HT1080 (cell line): ENCODE measurements at places on chromosomes 13 and 19. TPM values are rescaled to one million over a fixed set of nuclear protein-coding genes. Genes with fewer than 3 reads are reported as not detected.

DNA sequence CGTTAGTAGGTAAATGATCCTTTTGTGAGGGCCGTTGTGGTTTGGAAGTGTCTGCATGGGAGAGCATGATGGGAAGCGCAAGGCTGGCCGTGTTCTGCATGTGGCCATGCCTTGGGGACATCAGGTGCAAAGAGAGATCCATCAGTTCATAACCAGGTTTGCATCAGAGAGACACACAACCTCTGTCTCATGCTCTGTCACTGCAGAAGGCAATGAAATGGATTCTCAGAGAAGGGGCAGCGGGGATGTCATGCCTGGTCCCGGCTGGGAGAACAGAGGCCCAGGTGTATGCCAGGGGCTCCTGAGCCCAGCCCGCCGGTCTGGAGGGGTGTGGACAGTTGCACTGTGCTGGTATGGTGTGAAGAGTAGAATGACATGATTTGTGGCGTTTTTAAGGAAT lies 60.2 kb downstream of the GGACT start:
- DNase-seq = no peak

DNA sequence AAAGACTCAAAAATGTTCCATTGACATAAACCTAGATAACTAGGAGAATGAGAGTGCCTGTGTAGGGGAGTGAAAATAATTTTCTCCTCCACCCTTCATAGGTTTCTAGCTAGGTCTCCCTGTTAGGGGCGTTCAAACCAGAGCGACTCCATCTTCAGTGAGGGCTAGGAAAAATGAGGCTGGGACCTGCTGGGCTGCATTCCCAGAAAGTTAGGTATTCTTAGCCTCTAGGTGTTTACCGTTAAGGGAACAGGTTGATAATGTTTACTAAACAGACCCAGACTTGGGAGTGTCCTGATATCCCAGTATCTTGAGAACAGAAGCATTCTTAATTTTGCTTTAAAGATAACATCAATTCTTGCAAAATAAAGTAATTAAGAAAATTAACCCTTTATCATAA lies 20.1 kb downstream of the PABPC3 start:
- DNase-seq = no peak

DNA sequence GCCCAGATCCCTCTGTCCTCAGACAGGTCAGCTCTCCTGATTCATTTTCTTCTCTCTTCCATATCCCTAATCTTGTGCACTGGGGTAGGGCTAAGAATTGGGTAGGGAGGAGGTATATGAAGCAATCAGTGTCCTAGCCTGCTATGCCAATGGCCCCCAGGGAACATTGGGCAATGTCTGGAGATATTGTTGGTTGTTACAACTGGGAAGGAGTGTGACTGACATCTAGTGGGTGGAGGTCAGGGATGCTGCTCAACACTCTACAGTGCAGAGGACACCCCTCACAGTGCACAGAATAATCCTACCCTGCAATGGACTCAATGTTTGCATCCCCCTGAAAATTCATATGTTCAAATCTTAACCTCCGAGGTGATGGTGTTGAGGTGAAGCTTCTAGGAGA lies 57.5 kb downstream of the CPAMD8 start:
- DNase-seq = peak; percentile 15

DNA sequence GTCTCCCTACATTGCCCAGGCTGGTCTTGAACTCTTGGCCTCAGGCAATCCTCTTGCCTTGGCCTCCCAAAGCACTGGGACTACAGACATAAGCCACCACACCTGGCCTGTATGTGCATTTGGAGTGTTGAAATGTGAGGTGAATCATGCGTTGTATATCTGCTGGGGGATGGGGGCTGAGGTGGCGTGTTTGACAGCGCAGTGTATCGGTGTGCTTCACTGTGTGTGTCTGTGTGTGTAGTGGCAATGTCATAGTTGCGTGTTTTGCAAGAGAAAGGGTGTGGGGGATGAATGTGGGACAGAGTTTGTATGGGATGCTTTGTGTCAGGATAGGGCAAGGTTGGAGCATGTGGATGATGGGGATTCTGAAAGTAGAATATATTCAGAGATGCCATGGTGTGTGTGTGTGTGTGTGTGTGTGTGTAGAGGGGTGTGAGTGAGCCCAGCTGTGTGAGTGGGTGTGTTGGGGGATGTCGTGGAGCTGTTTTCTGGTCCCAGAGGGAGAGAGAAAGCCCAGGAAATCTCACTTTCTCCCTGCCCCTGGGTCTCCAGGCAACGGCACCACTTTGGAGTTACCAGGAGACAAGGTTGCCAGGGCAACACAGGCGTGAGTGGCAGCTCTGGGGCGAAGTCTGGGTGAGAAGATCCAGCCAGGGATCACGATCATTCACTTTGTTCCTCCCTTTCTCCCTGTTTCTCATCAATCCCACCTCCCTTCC lies 1.1 kb upstream of the SWSAP1 start:
- DNase-seq = no peak

DNA sequence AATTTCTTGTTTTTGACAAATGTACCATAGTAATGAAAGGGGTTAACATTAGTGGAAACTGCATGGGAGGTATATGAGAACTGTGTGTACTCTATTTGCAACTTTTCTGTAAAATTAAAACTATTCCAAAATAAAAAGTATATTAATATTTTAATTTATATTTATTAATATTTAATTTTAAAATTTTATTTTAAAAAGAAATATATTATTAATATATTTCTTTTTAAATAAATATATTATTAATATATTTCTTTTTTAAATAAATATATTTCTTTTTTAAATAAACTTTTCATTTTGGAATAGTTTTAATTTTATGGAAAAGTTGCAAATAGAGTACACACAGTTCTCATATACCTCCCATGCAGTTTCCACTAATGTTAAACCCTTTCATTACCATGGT lies 101.1 kb upstream of the SLC7A1 start:
- DNase-seq = no peak

GRCh38 chr13:20209948-20210347 lies 17.2 kb upstream of the GJB2 start:
- no peak for DNase-seq

- peak; percentile 84 for DNase-seq
These were observed 106.5 kb downstream of the TEX26 start for GRCh38 chr13:31038834-31039552.

- peak; percentile 55 for DNase-seq
These were observed 7.8 kb upstream of the LYPD5 start for GRCh38 chr19:43809762-43810696.

GRCh38 chr13:59746291-59746962 lies 417.3 kb downstream of the DIAPH3 start:
- no peak for DNase-seq

DNA sequence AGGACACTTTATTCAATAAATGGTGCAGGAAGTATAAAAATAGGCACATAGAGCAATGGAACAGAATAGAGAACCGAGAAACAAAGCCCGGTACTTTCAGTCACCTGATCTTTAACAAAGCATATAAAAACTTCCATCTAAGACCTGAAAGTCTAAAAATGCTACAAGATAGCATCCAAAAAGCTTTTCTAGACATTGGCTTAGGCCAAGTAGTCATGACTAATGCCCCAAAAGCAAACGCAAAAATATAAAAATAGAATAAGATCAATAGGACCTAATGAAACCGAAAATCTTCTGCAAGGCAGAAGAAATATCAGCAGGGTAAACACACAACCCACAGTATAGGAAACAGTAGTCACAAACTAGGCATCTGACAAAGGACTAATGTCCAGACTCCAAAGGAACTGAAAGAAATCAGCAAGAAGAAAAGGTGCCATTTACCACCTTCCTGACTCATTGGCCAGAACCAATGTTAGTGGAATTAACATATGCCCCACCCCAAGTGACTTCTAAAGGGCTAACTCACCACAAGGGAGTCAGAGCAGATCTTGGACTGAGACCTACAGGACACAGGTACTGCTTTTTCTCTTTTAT lies 40.8 kb upstream of the CEACAM21 start:
- DNase-seq = no peak

DNA sequence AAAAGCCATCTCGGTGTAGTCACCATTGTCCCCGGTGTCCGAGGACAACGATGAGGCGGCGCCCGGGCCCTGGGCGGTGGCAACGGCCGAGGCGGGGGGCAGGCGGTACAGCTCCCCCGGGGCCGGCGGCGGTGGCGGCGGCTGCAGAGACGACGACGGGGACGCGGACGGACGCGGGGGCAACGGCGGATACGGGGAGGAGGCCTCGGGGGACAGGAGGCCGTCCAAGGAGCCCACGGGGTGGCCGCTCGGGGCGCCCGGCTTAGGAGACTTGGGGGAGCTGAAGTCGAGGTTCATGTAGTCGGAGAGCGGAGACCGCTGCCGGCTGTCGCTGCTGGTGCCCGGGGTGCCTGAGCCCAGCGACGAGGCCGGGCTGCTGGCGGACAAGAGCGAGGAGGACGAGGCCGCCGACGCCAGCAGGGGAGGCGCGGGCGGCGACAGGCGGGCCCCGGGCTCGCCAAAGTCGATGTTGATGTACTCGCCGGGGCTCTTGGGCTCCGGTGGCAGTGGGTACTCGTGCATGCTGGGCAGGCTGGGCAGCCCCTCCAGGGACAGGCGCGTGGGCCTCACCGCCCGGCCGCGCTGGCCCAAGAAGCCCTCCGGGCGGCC lies 3.5 kb downstream of the IRS2 start:
- no peak for DNase-seq

The TMEM150B gene
- not detected in 2 replicates for total RNA-seq

The PALM3 gene
- 1.5 and 3.9 TPM in 2 replicates for total RNA-seq

The RELB gene
- 3.2 TPM in 2 replicates for total RNA-seq

The CCDC169 gene
- total RNA-seq = 2.0 and 2.3 TPM in 2 replicates

The IGSF23 gene
- not detected in 2 replicates for total RNA-seq

The SLC15A1 gene
- not detected in 2 replicates for total RNA-seq

The BRME1 gene
- 2.0 and 3.3 TPM in 2 replicates for total RNA-seq
